ENCODE measurements at places on chromosomes 12 and 14. TPM values are rescaled to one million over a fixed set of nuclear protein-coding genes. Genes with fewer than 3 reads are reported as not detected.

The ACRBP gene
- total RNA-seq: 0.60 TPM

The TAS2R42 gene
- total RNA-seq: not detected

The RDH11 gene
- total RNA-seq: 96.2 TPM

The DPPA3 gene
- total RNA-seq: not detected

The PCK2 gene
- 101 TPM for total RNA-seq

The FOXG1 gene
- total RNA-seq: 0.18 TPM

The TMEM63C gene
- total RNA-seq: 11.3 TPM

The CCDC196 gene
- not detected for total RNA-seq

The TSHR gene
- not detected for total RNA-seq

The KLHL33 gene
- 0.07 TPM for total RNA-seq

The SCNN1A gene
- total RNA-seq: 1.3 TPM

The SPIC gene
- total RNA-seq: not detected

DNA sequence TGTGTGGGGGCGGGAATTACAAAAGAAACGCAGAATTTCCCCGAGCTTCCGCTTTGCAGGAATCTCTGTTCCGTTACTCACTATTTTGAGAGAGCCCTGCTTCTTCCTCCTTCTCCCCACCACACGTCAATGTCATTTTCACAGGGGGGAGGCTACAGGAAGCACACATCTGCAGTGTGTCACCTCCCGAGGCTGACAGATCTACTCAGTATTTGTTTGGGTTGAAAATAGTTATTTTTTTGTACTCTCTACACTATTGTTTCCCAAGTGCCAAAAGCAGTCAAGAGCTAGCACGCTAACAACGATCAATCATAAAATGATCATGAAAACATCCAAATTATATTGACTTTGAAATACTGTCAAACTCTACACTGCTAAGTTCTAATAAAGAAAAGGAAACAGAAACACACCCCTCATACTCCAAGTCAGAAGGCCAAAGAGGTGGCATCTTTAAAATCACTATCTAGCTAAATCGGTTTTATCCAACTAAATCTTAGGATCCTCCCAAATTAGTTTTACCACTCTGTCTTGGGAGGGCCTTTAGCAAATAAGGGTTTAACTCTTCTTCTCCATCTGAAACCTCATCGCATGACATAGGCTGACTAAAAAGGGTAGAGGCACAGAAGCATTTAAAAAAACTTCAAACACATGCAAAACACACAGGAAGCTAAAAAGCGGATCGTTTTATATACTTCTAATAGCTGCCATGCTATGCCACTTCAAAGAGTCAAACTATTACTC, 51.8 kb downstream of the FOXN3 start:
- DNase-seq: no peak

DNA sequence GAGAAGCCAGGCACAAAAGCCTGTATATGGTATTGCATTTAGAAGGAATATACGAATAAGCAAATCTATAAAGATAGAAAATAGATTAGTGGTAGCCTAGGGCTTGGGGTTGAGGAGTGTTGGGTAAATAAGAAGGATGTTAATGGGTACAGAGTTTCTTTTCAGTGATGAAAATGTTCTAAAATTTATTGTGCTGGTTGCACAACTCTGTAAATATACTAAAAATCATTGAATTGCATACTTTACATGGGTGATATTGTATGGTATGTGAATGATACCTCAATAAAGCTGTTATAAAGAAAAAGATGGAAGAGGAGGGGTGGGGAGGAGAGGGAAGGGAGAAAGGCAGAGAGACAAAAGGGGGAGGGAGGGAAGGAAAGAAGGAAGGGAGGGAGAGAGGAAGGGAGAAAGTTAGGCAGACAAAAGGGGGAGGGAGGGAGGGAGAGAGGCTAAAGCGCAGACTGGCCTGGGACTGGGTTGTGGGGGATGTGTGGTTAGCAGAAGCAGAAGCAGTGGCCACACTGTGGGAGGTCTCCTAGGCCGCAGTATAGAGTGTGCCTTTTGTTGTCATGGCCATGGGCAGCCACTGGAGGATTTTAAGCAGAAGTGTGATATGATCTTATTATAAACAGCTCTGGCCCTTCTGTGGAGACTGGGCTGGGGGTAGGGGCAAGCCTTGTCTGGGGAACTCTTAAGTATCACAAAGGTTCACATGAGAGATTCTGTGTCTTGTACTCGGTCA, 73.6 kb upstream of the ELK3 start:
- DNase-seq: no peak

- DNase-seq: no peak
Measured at GRCh38 chr14:57897144-57897748, 31.4 kb upstream of the SLC35F4 start.

DNA sequence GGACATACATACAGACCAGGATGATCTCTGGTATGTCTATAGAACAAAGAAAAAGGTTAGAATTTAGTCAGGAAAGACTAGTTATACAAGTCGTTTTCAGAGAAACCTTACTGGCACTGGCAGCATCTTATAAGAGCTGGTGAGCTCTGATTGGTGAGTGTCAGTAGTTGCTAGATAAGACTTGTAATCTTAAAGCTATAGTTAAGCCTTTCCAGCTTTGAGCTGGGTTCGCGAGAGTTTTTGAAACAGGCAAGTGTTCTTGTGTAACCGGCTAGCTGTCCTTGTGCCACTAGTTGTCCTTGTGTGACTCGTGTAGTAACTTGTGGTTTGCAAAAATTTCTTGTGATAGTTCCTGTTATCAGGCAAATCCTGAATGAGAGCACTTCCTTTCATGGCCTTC, 740.9 kb downstream of the GALC start:
- no peak for DNase-seq

DNA sequence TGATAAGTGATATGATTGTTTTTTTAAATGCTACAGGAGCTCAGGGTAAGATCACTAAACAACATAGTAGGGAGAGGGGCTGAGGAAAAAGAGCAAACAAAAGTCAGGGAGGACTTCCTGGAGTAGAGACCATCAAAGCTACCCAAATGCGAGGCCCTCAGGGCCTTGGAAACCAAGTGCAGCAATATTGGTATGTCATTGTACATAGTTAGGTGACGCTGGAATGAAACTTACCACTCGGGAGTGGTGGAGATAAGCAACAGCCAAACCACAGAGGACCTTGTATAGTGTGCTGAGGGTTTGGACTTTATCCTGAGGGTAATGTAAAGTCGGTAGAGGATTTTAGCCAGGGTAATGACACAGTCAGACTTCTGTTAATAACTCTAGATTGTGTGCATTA, 13.8 kb downstream of the KITLG start:
- DNase-seq: peak; percentile 81

DNA sequence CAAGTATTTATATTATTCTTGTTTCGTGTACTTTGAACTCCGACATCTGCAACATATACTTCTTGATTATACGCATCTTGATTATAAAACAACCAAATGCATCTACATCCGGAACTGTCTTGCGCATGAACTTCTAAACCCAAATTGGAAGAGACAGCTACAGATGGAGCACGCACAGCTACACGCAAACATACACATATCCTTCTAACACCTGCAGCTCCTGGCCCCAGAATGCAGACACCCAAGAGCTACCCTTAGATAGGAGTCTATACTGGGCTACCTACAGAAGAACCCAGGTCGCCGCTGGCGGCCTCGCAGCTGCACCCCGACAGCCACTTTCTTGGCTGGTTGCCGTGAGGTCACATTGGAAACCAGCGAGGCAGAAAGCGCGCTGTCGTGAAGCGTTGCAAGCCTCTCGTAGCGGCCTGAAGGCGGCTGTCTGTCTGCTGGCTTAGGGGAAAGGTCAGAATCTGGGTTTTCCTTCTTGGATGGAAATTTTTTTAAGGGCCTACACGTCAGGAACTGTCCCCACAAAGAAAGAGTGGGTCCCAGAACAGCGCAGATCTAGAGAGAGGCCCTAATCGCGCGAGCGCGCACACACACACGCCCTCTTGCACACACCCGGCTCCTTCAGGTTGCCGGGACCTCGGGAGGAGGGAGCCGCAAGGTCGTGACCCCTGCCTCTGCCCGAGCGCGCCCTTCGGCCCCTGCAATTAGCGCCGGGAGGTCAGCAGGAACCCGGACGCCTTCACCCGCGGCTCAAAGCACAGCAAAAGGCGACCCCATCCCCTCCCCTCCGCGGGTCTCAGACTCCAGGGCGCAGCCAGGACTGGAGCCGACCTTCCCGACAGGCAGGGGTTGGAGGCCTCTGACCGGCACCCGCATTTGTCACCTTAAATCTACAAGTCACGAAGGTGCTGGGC, 17.0 kb downstream of the TBX3 start:
- no peak for DNase-seq

GRCh38 chr14:55240526-55241178, 30.6 kb upstream of the FBXO34 start:
- DNase-seq: peak; percentile 55

DNA sequence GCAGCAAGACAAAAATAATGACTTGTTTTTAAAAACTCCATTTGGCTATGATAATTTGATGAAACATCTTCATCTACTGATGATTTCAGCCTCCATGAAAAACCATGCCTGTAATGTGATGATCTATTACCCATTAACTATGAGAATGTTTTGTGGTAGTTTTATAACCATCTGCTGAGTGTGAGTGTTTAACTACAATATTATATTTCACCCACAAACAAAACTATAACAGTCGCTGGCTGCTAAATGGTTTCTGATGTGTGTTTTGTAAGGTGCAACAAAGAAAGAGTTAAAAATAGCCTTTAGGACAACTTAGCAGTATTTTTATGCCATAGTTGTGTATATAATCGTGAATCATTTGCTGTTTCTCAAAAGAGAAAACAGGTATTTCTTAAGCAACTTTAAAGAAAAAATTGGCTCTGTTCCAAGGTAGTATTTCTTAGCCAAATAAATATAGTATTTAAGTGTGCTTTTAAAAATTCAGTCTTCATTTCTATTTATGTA, 4.9 kb downstream of the PTHLH start:
- DNase-seq: peak; percentile 26

GRCh38 chr12:106309671-106310505, 7.4 kb downstream of the TCP11L2 start:
- DNase-seq: peak; percentile 92

DNA sequence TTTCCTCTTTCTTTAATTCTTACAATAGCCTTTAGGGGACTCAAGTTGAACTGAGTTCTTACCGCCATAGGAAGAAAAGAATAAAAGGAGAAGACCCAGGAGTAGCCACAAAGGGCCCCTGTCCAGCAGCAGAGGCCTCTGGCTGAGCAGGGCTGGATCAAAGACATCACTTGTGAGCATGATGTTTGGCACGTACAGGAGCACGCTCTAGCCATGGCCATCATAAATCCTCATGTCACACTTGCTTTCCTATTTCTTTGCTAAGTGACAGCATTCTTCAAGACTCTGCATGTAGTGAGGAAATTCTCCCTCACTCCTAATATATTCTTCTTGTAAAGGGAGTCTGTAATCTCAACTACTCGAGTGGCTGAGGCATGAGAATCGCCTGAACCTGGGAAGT, 15.7 kb downstream of the CLEC4C start:
- no peak for DNase-seq

GRCh38 chr12:126776026-126776655, 1490.8 kb upstream of the TMEM132C start:
- DNase-seq: no peak

GRCh38 chr14:51294951-51295525, 55.0 kb downstream of the TMX1 start:
- no peak for DNase-seq

DNA sequence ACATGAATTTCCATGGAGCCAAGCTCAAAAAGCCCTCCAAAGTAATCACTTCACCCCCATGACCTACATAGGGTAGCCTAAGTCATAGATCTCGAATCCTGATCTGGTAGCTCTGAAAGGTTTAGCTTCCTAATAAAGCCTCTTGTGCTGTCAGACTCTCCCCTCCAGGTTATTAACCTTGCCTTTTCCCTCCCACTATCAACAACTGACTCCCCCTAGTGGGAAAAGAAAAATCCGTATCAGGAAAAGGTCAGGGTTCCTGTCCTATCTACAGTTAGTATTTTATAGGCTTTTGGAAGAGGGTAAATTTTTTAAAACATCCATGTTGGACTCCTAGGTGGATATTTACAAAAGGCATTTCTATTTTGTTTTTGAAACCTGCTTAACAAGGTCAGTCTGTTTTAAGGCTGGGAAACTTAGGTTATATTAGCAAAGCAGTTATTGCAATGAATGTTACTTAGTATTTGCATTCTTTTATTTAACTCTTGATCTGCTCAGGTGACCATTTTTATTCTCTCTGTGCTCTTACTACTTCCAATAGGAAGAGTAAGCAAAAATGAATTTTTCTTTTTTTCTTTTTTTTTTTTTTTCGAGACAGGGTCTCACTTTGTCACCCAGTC, 8.0 kb downstream of the YY1 start:
- no peak for DNase-seq

GRCh38 chr12:109686523-109686922, 27.1 kb upstream of the FAM222A start:
- DNase-seq: no peak

DNA sequence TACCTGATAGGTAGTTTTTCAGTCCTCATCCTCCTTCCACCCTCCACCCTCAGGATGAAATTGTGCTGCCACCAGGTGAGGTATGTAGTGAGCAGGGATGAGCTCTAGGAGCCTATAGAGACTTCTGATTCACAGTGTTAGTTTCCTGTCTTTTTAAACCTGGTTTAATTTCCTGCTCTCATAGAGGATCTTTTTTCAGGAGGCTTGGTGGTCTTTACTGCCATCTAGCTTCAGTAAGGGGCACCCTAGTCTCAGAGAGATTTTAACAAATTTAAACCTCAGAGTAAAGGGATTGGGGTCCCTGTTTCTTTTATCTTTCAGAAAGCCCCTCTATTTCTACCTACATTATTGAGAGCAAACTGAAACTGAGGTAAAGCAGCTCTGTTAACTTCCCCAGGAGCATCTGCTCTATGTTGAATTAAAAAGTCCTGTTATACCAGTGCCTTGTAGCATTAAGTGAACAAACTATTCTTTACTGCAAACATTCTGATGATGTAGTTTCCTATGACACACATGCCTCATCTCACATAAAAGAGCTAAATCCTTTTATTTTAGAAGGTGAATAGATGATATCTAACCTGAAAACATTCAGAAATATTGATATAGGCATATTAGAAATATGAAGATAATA, 172.2 kb upstream of the DDHD1 start:
- no peak for DNase-seq

GRCh38 chr12:3564861-3565260, 73.9 kb downstream of the PRMT8 start:
- no peak for DNase-seq

GRCh38 chr12:116881877-116882507, 751 bp upstream of the HRK start:
- DNase-seq: no peak

GRCh38 chr12:54251667-54252284, 28.1 kb downstream of the CBX5 start:
- DNase-seq: peak; percentile 22
